ENCODE measurements at places on chromosomes 11 and 22. TPM values are rescaled to one million over a fixed set of nuclear protein-coding genes. Genes with fewer than 3 reads are reported as not detected.

GRCh38 chr11:103849366-103849765, 187.1 kb upstream of the DDI1 start:
- no peak for DNase-seq

KDM4D gene
- 0.60 TPM for total RNA-seq

GRCh38 chr11:32894149-32894827, 1.7 kb downstream of the QSER1 start:
- no peak for DNase-seq

NR1H3 gene
- 12.6 TPM for total RNA-seq

DNA sequence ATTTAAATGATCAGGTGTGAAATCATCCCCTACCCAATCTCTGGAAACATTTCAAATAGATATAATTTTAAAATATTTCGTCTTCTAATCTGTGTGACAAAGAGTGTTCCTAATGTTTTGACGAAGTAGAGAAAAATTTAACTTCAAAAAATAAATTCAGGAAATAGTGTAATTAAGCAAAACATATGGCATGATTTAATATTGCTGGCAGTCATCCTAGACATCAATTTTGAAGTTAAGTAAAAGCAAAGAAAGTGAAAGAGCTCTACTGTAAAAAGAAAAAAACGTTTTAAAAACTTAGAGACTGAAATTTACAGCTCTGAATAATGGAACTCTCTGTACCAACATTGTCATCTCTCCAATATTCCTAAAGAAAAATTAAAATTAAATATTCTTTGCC, 1062.3 kb downstream of the LRRC4C start:
- no peak for DNase-seq

- no peak for DNase-seq
These were observed 300.9 kb upstream of the DDI1 start for GRCh38 chr11:103735497-103736032.

WBP2NL gene
- 0.59 TPM for total RNA-seq

- DNase-seq: peak; percentile 65
These were observed 29.3 kb downstream of the OSBPL5 start for GRCh38 chr11:3135481-3136440.
